ENCODE measurements at places on chromosomes 6 and 20.
A peak's percentile ranks its signal among the peaks of the same experiment; 100 is the strongest.

DNA sequence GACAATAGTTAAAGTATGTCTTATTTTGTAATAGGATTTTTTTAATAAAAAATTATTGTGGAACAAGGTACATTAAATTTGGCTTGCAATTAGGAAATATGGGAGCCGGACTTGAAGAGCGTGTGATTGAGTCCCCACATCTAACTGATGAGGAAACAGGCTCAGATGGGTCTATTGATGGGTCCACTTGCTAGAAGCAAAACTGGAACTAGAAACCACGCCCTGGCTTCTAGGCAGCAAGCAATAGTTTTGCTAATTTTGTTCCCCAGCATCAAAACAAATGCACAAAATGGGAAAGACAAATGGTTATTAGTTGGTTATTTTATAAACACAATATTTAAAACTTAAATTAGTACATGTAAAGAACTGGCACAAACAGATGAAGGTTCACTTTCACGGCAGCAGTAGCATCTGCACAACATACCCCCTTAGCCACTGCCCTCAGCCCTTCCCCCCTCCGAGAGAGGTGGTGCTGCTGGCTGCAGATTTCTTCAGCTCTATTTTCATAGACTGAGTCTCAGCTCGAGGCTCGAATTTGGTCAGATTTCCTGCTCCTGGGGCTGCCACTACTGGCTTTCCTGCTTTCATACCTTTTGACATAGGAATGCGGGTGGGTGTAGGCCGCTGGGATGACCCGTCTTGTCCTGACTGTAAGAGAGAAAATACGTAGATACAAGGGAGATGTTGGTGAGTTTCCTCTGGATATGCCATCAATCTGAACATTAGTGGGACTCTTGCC is 23.8 kb upstream of the TMEM30A start:
- DNase-seq, result no peak

- no peak for DNase-seq
These were observed 6.9 kb downstream of the SIGLEC1 start for GRCh38 chr20:3705491-3705969.

- DNase-seq, result no peak
These were observed 41.3 kb downstream of the NCOA3 start for GRCh38 chr20:47543006-47543431.

DNA sequence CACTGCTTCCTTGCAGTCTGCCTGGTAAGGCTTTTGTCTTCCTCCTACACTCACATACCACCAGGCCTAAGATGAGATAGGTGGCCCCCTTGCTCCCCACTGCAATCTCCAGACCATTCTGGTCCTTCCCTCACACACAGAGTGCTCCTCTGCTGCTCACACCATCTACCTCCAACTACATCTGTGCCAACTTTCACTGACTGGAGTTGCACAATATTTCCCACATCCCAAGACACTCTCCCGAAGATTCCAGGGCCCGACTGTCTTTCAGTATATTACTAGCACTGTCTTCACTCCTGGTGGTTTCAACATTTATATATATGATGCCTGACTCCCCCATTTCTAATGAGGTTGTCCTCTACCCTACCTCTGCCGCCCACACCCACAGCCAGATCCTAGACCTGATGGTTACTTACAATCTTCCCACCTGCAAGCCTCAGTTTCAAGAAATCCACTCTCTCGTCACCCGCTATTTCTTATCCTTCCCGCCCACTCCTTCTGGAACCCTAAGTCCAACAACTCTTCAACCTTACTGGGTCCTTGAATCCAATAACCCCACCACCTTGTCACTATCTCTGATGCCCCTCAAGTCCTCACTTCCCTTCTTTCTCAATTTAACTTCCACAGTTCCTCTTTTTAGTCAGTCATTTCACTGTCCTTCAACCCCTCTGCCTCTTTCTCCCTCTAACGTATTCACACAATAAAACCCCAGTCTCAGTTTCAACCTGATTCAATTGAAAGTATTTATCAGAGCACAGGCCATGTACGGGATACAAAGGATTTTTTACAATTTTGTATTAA is 21.6 kb downstream of the RALGAPA2 start:
- DNase-seq, result no peak

DNA sequence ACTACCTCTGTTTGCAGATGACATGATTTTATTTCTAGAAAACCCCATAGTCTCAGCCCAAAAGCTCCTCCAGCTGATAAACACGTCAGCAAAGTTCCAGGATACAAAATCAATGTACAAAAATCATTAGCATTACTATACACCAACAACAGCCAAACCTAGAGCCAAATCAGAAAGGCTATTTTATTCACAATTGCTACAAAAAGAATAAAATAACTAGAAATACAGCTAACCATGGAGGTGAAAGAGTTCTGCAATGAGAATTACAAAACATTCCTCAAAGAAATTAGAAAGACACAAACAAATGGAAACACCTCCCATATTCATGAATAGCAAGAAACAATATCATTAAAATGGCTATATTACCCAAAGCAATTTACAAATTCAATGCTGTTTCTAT is 65.6 kb upstream of the HTR1E start:
- no peak for DNase-seq

DNA sequence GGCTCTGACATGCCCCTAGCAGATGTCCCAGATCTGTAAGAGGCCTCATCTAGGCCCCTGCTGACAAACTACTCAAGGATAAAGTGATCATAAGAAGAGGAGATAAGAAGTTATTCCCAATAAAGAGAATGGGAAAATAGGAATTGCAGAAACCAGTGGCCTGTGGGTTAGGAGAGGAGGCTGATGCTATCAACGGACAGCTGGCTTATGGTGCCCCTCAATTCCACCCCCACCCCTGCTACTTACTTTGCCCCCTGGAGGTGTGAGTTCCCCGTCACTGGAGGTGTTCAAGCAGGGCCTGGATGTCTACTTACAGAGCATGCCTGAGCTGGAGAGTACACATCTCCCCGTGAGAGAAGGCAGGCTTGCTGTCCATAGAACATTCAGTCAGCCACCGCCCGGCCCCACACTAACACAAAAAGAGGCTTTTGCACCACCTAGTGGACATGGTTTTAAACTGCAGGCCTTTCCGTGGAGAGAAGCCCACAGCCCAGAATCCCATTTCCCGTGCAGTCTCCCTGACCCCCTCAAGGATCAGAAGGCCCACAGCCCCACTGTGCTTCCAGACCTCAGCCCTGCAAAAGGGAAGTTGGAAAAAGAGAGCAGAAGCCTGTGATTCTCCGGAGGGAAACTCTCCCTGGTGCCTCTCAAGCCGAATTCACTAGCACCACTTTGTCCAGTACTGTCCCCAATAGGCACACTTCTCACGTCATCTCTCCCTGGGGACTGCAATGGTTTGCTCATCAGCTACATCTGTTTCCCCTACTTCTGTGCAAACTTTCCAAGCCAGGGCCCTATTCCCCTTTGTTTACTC is 23.8 kb upstream of the BNIP5 start:
- peak; percentile 64 for DNase-seq

DNA sequence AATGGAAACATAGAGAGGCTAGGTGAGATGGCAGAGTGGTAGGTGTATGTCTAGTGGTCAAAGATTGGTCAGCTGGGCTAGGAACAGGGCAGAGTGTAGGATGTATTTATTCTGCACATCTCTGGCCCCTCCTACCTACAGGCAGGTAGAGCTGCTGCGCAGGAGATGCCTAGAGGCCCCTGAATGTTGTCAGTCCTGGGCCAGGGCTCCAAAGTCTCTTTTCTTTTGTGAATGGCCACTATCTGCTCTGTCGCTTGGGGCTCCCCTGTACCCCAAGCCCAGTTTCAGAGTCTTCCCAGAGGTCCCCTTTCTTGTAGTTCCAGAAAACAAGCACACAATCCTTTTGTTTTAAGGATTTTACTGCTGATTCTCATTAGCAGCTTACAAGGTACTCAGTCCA is 5.0 kb downstream of the TSPO2 start:
- no peak for DNase-seq

DNA sequence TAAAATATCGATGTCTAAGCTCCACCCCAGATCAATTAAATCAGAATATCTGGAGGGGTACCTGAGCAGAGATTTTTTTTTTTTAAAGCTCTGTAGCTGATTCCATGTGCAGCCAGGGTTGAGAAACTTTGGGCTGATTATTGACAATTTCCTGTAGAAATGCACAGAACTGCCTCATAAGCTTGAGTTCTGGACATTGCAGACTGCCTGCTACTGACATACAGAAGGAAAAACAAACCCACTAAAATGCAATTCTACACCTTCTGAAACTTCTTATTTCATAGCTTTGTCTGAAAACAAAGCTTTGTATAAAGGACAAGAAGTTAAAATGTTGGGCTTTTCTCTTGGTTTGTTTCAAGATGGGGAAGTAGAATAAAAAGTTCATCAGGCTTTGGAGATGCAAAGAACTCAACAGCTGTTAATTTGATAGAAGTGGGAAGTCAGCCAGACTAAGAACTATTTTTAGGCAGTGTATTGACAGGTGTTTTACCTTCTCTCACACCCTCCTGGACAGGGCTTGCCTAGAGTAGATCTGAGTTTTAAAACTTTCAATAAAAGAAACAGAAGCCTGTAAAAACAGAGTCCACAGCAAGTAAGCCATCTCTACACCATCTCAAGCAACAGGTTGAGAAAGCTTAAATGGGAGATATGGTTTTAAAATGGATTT is 147.7 kb downstream of the KCNQ5 start:
- DNase-seq, result no peak

GRCh38 chr6:142334294-142334693 is 32.5 kb downstream of the ADGRG6 start:
- DNase-seq, result no peak

GRCh38 chr6:3390698-3391097 is 66.2 kb downstream of the SLC22A23 start:
- no peak for DNase-seq

- no peak for DNase-seq
These were observed 33.7 kb upstream of the ELOVL5 start for GRCh38 chr6:53382421-53382820.

GRCh38 chr6:170553534-170554012 is 466 bp upstream of the PSMB1 start:
- DNase-seq, result no peak

DNA sequence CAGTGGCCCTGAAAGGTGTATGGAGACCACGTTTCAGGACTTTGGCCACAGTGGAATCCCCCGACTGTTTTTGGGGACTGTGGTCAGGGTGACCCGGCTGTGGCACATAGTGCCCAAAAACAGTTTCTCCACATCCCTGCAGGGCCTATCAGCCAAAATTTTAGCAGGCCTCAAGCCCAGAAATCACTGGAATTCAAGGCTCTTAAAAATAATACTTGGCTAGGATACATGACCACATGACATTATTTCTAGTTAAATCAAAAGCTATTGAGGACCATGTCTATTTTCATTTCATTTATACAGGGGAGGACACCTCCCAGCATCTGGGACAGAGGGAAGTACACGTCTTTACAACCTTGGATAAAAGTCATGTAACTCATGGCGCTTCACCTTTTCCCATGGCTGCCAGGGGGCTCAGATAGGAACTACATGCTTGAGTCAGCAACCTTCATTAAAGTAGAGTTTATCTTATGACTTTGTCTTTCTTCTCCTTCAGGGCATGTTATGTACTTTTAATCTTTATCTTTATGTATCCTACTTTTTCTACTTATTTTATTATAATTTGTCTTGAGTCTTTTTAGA is 70.8 kb upstream of the CD93 start:
- DNase-seq, result no peak

GRCh38 chr6:25866011-25866410 is 8.0 kb downstream of the SLC17A3 start:
- DNase-seq, result peak; percentile 48
